ENCODE measurements at places on chromosomes 5 and 9.

DNA sequence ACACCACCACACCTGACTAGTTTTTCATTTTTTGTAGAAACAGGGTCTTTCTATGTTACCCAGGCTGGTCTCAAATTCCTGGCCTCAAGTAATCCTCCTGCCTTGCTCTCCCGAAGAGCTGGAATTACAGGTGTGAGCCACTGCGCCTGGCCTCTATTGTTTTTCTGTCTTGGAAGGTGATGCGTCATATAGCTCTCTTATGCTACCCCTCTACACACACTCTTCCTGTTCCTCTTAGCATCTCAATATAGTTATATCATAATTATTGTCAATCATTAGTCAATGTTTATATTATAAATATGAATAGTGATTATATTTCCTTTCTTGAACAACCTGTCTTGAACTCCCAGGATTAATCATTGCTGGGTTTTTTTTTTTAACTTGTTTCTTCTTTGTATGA lies 7.3 kb downstream of the PKD2L2 start:
- DNase-seq: no peak

GRCh38 chr5:149863830-149864229 lies 80.8 kb downstream of the PDE6A start:
- DNase-seq: no peak

DNA sequence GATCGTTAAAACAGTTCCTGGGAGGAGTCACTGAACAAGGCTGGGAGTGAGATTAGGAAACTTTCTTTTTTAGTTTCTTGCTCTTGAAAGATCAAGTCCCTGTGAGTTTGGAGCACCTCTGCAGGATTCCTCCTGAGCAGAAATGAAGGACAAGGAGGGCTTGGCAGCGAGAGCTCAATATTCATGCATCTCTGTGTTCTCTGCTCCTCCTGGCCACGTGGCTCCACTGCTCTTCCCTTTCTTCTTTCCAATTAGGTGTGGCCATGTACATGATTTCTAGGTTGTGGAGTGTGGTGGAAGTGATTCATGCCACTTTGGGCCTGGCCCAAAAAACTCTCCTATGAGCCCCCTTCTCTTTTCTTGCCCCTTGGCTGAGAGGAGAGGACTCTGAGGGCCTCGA lies 67.2 kb downstream of the FGF18 start:
- DNase-seq: no peak

DNA sequence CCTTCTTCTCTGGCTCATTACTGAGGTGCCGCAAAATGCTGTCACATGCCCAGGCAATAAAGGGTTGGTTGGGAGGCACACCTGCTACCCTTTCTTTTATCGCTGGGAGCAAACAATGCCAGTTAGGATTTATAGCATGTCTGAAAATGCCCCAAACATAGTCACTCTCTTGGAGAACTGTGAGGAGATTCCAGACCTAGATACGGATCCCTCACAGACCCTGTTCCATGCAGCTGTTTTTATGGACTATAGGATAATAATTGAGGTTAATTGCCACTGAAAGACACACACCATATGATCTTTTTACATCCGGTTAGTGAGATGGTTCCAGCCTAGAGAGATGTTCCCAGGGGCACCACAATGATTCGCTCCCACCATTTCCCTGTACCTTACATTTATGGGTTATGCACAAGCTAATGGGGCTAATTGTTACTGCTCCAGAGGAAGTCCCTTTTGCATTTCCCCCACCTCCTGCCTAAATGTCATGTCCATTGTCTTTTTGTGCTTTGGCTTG lies 318.1 kb downstream of the PIK3R1 start:
- no peak for DNase-seq

DNA sequence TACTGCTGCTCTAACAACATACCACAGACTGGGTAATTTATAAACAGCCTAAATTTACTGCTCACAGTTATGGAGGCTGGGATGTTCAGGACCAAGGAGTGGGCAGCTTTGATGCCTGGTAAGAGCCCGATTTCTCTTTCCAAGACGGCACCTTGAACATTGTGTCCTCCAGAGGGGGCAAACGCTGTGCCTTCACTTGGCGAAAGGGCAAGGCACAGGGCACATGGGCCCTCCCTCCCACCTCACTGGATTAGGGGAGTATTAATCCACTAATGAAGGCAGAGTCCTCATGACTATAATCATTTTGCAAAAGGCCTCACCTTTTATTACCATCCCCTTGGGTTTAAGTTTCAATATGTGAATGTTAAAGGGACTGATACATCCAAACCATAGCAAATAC lies 397.7 kb downstream of the TMEM38B start:
- no peak for DNase-seq

DNA sequence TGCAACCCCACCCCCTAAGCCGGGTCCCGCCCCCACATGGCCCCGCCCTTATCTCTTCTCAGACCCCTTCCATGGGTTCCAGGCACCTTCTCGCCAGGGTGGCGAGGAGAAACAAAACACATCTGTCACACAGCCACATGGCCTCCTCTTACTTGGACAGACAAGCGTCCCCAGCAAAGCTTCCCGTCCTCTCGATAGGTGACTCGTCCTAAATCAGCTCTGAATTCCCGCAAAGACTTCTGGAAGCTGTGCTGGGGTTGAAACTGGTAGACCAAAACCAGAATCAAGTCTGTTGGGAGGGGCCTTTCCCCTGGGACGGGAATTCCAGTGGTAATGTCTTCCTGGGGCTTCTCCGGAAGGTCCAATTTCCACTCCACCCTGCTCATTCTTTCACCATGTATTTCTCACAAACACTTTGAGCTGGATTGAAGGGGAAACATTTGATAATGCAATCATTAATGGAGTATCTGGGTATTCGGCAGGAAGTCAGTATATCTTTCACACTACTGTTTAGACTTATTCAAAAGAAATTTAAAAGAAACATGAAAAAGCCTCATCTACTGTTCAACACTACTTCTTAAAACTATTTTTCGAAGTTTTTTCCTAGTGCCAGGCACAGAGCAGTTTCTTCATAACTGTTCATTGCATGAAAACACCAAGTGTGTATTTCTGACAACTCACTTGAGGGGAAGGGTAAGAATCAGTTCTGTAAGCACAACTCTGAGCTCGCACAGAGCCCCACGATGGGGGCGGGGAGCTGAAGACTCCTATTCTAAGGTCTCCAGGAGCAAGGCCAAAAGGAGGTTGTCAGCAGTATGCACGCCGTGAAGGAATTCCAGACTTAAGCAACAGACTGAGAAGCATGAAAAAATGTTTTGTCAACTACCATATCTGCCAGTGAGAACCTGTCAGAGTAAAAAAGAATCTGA lies 644 bp upstream of the CTNNAL1 start:
- DNase-seq: no peak

Measured in SIG-M5 (cell line).